ENCODE measurements at places on chromosomes 2 and 18.

DNA sequence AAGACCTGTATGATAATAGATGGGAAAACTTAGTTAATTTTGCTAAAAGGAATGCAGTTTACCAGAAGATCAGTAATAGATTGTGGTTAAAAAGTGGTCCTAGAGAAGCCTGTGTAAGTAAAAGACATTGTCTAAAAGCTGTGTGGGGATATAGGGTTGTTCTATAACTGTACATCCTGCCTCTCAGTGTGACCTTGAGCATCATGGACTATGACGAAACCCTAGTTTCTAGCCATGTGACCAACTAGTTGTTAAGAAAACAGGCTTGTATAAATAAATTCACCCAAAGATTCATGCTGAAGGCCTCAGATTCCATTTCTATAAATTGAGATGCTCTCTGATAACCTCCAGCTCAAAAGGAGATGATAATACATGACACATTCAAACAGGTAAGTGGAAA, 160.7 kb downstream of the IKZF2 start:
- DNase-seq, result no peak

DNA sequence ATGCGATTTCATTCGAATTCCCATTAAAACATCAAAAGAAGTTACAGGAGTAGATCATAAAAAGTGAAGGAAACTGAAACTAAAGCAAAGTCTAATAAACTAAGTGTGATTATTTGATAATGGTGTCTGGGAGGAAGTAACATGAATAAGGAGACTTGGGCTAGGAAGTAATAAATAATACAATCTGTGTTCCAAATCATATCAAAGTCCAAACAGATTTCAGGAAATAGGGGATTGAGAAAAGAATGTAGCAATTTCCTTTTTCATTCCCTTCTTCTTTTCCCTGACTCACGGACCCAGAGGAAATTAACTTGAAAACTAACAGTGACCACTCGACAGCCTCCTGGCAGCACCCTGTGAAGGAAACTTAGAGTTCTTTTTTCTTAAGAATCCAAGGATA, 758.4 kb upstream of the GCFC2 start:
- DNase-seq, result no peak

- no peak for DNase-seq
Measured at GRCh38 chr2:118148809-118149208, 60.5 kb downstream of the INSIG2 start.

GRCh38 chr18:60870261-60871153, 462.7 kb upstream of the CDH20 start:
- DNase-seq, result no peak

- no peak for DNase-seq
Measured at GRCh38 chr18:3088449-3088848, 75.5 kb upstream of the LPIN2 start.

- DNase-seq, result no peak
Measured at GRCh38 chr2:229380101-229380625, 109.1 kb upstream of the PID1 start.

DNA sequence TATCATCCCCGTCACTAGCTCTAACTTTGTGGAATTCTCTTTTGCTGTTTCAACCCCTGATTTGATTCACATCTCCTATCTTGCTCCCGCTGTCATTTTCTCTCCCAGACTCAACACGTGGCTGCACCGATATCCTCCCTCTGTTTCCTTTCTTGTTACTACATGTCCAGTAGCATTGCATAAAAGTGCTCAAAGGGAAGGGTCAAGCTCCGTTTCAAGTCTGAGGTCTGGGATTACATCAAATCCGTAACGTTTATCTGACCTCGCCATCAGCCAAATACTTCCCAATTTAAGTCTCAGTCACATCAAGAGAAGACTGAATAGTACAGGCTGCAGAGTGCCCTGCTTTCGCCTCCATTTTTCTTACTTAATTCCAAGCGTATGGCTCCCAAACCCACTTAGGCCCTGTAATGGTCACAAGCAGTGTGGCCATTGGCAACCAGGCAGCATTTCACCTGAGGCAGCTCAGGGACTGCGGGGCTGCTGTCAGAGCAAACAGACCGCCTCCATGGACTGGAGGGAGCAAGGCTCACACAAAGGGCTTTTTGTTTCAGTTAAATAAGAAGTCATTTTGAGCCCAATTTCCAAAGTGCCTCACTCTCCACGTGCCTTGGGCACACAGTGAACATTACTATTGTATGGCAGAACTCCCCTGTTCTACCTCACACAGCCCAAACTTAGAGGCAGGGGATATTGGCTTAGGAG, 217.8 kb downstream of the BCL11A start:
- DNase-seq, result no peak

DNA sequence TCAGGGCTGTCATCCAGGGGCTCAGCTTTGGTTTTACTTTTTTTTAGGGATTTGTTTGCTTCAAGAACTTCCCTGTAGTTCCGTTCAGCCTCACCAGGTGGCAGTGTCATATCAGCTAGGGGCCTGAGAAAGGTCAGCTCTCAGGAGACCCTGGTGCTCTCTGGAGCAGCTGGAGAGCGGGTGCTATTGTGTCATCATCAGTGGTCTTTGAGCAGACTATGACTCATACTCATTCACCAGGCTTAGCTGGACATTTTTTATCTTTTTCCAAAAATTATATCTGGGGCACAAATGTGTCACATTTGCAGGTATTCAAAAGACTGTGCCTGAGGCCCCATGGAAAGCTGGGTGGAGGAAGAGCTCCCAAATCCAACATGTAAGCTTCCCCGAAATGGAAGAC, 24.4 kb downstream of the ZNF892 start:
- peak; percentile 82 for DNase-seq

DNA sequence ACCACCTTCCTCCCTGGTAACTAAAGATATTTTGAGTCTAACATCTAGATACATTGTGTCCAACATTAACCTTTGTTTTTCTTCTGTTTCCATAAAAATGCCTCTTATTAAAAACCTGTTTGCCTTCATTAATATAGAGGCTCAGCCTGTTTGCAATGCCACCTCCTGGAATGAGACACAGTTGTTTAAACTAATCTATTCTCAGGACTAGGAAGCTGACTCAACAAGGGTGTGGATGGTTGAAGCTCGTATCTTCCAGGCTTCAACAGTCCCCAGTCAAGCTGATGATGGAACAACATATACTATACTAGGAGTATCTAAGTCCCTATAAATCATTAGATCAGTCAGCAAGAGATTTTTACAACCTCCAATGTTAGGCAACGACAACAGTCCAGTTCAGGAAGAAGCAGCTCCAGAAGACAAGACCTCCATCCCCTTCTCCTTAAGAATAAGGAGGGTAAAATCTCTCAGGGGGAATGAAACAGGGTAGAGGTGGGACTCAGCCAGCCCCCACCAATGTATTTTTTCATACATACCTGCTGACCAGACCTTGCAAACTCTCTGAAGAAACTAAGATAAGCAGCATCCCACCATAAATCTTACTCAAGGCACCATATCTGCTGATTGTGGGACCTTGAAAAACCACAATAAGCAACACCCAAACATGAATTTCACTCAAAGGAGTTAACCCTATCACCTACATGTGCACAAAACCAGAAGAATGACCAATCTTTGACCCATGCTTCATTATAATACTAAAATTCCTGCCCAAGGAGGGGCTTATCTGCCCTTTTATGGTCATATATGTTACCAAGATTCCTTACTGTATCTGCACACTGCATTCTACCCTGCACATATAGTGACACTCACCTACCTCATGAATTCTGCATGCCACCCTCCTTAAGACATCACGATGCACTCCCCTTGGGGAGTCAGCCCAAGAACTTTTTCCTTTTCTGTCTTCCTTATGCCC, 21.4 kb downstream of the ZNF24 start:
- no peak for DNase-seq

DNA sequence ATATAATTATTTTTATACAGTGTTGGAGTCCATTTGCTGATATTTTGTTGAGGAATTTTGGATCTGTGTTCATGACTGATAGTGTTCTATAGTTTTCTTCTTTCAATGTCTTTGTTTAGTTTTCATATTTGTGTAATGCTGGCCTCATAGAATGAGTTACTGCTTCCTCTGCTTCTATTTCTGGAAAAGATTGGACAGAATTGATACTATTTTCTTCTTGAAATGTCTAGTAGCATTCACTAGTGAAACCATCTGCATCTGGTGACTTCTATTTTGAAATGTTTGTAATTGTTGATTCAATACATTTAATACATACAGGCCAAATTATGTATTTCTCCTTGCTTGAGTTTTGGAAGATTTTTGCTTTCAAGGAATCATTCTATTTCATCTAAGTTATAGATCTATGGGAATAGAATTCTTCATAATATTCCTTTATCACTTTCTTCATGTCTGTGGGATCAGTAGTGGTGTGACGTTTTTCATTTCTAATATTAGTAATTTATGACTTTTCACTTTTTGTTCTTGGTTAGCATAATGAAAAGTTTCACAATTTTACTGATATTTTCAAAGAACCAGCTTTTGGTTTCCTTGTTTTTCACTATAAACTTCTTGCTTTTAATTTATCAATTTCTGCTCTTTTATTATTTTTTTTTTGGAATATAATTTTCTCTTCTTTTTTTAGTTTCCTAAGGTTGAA, 509.9 kb upstream of the VRK2 start:
- DNase-seq, result no peak

DNA sequence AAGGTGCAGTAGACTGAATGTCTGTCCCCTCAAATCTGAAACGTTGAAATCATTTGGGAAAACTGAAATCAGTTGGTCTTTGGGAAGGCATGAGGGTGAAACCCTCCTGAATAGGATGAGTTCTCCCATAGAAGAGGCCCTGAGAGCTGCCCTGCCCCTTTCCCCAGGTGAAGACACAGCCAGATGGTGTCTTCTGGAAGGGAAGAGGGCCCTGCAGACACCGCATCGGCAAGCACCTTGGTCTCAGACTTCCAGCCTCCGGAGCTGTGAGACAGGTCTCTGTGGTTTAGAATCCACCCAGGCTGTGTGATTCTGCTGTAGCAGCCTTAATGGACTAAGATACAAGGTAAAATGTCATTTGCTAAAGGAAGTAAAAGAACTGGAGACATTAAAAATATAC, 42.1 kb upstream of the SNTG2 start:
- DNase-seq, result no peak

Measured in ecto neural progenitor cell (in vitro differentiated cells).